Right atrium auricular region (tissue), 2 donors: ENCODE measurements at places on chromosomes 12 and 14. TPM values are rescaled to one million over a fixed set of nuclear protein-coding genes. Genes with fewer than 3 reads are reported as not detected.

- DNase-seq: no peak
Observed at GRCh38 chr12:4153343-4153892, 120.1 kb upstream of the CCND2 start.

DNA sequence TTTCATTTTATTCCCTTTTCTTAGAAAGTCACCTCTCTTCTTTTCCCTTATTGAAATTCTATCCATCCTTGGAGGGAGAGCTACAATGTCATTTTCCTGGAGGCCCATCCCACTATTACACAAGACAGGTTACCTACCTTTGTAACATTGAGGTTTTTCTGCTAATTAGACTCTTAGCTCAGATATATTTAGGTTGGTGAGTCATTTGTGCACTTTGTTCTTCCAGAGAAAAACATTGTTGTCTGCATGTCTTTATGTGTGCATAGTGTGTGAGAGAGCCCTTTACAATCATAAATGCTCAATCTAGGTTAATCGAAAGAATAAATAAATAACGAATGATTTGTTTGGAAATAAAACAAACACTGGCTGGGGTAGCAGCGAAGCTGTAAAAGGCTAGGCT lies 191.8 kb downstream of the DACT1 start:
- DNase-seq: no peak

Gene INF2
- total RNA-seq: 43.5 TPM

Gene EP400
- total RNA-seq: 15.5 TPM
